Hepatocyte (in vitro differentiated cells): ENCODE measurements at places on chromosomes 1 and 21.
A peak's percentile ranks its signal among the peaks of the same experiment; 100 is the strongest.

GRCh38 chr1:98188774-98189173, 267.9 kb upstream of the DPYD start:
- no peak for DNase-seq

GRCh38 chr1:151692226-151692625, 24.4 kb downstream of the CELF3 start:
- no peak for DNase-seq

DNA sequence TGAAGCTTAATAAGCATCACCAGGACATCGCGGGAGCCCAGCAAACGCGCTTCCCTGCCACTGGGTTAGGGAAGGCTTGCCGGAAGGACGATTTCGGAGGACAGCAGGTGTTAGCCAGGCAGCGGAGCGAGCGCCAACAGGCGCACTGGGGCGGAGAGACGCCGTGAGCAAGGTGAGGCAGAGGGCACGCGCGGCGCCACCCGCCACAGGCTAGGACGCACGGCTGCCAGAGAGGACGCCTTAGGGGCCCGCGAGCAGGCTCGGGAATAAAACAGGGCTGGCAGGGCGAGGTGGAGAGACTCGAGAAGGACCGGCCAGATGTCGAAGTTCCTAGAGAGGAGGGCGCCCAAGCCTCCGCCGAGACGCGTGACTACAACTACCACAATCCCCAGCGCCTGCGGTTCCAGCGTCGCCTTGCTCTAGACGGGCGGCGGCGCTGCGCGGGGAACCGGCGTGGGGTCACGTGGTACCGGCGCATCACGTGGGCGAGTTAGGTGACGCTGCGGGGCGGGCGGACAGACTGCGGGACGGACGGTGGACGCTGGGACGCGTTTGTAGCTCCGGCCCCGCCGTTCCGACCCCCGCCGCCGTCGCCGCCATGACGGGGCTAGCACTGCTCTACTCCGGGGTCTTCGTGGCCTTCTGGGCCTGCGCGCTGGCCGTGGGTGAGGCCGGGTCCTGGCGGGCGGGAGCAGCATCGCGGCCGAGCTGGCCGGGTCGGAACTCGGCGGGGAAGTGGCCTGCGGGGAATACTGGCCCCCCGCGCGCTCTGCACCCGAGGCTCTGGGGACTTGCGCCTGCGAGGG, at the start of gene ATP6V0B:
ATP6V0B (plus strand) TSS at position 518 of the 806 bp plus-strand sequence; CDS start at position 599, 81 bp downstream.
- peak; percentile 99 for DNase-seq

- no peak for DNase-seq
Observed at GRCh38 chr1:40981691-40982448, 2.4 kb downstream of the CTPS1 start.

GRCh38 chr1:42981255-42981805, 22.7 kb upstream of the SLC2A1 start:
- DNase-seq: no peak

DNA sequence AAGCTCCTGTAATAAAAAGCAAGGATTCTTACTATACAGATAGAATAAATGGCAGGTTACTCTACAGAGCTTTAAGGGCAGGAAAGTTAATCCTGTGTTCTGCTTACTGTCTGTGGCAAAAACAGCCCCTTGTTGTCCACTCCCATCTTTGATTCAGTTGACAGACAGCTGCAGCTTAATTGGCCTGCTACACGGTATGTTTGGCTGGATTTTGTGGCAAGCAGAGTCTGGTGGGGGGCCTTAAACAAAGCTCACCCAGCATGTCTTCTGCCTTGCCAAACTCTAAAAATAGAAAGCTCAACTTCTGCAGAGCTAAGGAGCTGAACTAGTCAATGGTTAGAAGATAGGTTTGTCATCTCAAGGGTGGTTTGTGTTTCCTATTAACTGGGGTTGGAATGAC, 407.2 kb downstream of the HLX start:
- DNase-seq: no peak

DNA sequence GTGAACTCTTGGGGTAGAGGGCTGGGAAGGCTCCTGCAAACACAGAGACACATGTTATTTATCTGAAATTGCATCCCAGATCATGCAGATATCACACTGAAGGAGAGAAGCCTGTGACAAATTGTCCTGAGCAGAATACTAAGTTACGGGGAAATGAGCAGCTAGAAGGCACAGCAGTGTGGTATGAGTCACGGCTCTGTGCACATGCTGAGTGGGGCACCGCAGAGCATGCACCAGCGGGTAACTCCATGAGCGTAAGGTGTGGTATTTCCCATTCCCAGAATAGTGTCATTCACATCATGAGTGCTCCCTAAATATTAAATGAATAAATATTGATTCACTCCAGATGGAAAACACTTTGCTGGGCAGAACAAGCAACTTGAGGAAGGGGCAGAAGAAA, 21.3 kb upstream of the FCRL2 start:
- DNase-seq: no peak

- no peak for DNase-seq
Observed at GRCh38 chr1:164576291-164577271, 17.6 kb downstream of the PBX1 start.

GRCh38 chr1:53270873-53271272, 32.6 kb upstream of the MAGOH start:
- DNase-seq: no peak

DNA sequence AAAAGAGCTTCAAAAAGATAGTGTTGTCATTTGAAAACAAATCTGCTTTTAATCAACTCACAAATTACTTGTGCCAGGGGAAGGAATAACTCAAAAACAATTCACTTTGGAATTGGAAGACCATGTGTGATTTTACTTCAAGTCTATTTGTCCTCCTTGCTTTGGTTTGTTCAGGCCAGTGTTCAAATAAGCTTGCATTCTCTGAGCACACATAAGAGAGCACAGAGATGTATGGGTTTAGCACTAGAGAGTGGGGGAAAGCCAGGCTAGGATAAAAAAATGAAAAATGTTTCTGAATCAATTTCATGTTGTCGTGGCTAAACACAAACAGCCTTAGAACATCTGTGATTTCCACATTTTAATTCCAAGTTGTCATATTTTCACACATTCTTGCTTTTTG, 325.7 kb upstream of the LYPLAL1 start:
- no peak for DNase-seq

DNA sequence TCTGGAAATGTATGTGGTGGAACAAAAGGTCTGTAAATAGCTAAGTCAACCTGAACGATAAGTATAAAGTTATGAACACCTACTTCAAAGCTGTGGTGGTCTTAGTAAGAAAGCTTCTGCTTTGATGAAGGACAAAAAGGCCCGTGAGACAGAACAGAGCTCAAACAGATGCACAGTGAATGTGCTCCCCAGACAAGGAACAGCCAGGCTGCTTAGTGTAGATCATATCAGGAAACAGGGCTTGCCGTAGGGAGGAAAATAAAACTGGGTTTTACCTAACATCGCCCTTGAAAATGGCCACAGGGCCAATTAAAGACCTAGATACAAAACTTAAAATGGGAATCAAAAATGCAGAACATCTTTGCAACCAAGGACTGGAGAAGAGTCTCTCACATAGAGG, 40.2 kb downstream of the PRSS38 start:
- no peak for DNase-seq

- no peak for DNase-seq
Observed at GRCh38 chr1:90359994-90360393, 357.1 kb downstream of the BARHL2 start.

DNA sequence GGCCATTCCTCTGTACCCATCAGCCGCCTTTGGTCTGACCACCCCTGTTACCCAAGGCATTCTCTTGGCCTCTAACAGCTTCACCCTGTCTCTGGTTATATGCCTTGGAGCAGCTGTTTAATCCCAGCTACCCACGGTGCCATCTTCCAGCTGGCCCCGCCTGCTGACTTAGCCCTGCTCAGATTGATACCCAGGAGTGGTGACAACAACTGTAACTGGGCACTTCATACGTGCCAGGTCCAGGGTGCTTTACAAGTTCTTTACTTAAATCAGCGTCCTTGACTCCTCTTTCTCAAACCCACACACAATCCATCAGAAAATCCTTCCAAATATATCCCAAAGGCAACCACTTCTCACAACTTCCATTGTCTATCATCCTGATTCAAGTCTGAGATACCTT, 37.2 kb upstream of the HMGB4 start:
- no peak for DNase-seq

GRCh38 chr1:24987875-24988557, 57.9 kb upstream of the RUNX3 start:
- DNase-seq: no peak

- DNase-seq: no peak
Observed at GRCh38 chr1:43951021-43951985, 4.6 kb downstream of the IPO13 start.

DNA sequence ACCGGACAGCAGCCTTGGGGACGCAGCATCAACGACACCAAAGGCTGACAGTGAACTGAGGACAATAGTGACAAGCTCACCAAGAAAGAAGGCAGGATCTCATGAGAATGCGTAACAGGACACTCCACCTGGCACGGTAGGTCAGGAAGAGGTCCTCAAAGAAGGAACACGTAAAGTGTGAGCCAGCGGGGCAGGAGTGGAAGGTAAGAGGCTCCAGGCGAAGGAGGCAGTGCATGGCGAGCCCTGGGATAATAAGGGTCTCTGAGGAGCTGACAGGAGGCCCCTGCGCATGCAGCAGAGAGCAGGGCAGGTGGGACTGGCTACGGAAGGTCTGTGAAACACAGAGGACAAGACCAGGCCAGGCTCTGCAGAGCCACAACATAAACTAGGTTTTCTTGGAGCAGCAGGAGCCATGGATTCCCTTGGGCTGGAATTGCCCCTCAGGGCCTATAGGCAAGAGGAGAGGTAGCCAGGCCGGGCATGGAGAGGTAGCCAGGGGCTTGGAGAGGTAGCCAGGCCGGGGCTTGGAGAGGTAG, 8.2 kb downstream of the LSS start:
- DNase-seq: no peak

DNA sequence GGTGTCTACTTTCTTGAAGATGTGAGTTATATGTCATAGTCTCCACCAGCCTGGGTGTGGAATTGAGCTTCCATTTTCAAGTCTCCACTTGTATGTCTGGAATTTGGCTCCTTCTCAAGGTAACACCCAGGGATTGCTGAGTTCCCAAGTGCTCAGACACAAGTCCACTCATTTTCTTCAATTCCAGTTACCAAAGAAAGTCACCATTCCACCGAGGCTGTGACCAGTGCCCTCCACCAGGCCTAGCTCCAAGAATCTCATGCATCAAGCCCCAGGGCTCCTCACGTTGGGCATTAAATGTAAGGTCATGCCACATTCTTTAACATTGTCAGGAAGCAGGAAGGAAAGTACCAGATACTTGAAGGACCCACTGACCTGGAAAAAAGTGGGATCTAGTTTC, 2.4 kb upstream of the RAB4A start:
- no peak for DNase-seq

GRCh38 chr1:157098519-157098918, 1.1 kb downstream of the ETV3L start:
- no peak for DNase-seq

GRCh38 chr1:203424861-203425662, 50.5 kb upstream of the PRELP start:
- DNase-seq: no peak

GRCh38 chr1:20729155-20729931, 3.2 kb downstream of the SH2D5 start:
- DNase-seq: no peak

GRCh38 chr1:215557992-215558626, 9.0 kb upstream of the KCTD3 start:
- no peak for DNase-seq

GRCh38 chr1:203306965-203307541, 1.7 kb downstream of the BTG2 start:
- DNase-seq: peak; percentile 36

DNA sequence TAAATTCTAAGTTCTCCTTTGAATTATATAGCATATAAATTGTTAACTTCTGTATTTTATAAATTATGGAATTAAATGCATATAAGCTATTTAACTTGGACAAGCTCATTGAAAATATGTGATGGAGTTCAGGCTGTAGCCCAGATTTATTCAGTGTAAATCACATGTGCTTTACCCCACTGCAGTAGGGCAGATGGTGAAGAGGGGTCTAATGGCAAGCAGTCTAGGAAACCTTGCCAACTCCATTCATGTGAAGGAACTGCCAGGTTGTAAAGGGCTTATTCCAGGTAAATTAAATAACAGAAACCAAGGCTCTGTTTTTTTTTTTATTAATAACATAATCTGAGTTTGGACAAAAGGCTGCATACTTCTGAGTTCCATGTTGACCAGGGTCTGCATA, 243.2 kb downstream of the NCAM2 start:
- no peak for DNase-seq

GRCh38 chr1:9143250-9143649, 14.3 kb upstream of the GPR157 start:
- DNase-seq: no peak

- no peak for DNase-seq
Observed at GRCh38 chr1:25206201-25206600, 26.1 kb downstream of the SYF2 start.

- DNase-seq: no peak
Observed at GRCh38 chr21:30336596-30336995, 898 bp downstream of the KRTAP27-1 start.

- DNase-seq: no peak
Observed at GRCh38 chr21:45513003-45513717, 29.1 kb downstream of the SLC19A1 start.

GRCh38 chr1:244865028-244865371, 657 bp upstream of the HNRNPU start:
- DNase-seq: peak; percentile 39

DNA sequence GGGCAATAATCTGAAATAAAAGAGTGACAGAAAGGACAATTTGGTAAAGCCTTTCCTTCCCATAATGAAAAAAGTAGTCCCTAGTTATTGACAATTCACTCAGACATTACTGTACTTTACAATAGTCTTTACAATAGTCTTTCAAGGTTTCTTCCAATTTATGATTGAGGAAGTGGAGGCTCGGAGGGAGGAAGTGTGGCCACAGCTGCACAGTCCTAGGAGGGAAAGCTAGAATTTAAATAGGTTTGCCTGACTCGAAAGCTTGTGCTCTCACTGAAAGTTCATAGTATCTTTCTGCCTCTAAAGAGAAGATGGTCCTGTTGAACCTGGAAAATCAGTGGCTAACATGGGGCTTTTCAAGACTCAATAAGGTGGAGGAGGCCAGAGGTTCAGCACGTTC, 203.2 kb downstream of the SDCCAG8 start:
- DNase-seq: no peak

- DNase-seq: no peak
Observed at GRCh38 chr1:51340380-51340779, 10.0 kb upstream of the TTC39A start.

GRCh38 chr1:202812176-202813026, 1.6 kb downstream of the PCAT6 start:
- no peak for DNase-seq

DNA sequence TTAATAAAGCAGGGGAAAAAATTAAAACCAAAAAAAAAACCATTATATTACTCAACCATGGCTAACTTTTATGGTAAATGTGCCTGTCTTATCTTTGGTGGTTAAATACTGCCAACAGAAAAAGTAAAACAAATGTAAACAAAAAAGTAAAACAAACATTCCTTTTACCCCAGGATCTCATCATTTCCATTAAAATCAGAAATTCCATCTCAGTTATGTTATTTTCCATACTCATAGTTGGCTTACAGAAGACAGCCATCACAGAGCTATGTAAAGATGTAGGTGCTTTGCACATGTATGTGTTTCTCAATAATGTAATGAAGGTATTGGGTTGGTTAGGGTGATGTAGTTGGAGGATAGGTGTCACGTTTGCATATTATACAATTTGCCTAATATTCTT, 185.0 kb downstream of the KCNK2 start:
- no peak for DNase-seq

GRCh38 chr1:182962554-182963115, 9.7 kb upstream of the SHCBP1L start:
- DNase-seq: peak; percentile 94

GRCh38 chr1:93999840-94000415, 90.7 kb upstream of the GCLM start:
- DNase-seq: no peak

- no peak for DNase-seq
Observed at GRCh38 chr1:182038220-182038619, 23.3 kb downstream of the ZNF648 start.
